ENCODE measurements at places on chromosomes 1 and 21.

- DNase-seq = no peak
These were observed 54.7 kb downstream of the ROR1 start for GRCh38 chr1:63828322-63829044.

GRCh38 chr1:246875041-246876026 lies 56.4 kb downstream of the AHCTF1 start:
- no peak for DNase-seq

DNA sequence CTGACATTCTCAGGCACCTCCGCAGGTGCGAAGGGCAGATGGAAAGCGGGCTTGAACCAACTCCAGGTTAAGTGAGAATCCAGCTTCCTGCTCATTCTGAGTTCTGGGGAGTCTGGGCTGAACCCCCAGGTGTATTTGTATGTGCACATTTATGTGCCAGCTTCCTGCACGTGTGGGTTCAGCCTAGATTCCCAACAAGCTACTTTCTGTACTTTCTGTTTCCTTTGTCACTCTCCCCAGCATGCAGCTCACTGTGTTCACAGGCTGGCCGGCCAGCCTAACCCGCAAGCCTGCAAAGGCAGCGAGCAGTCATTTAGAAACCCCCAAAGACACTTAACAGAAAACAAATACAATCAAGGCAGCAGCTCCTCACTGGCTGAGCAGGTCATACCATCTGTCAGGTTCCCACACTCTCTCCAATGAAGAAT lies 1.3 kb upstream of the IL19 start:
- no peak for DNase-seq

- no peak for DNase-seq
These were observed 5.1 kb upstream of the FOXJ3 start for GRCh38 chr1:42340093-42340492.

GRCh38 chr1:201602413-201603265 lies 63.7 kb downstream of the NAV1 start:
- DNase-seq = no peak

- DNase-seq = no peak
These were observed 13.3 kb upstream of the PINK1 start for GRCh38 chr1:20619999-20620398.

GRCh38 chr1:154206196-154206595 lies at the start of gene CFAP141:
Gene CFAP141, minus strand, starts transcription at chr1:154206333. Its CDS starts 26 bp downstream, at chr1:154206307.
- DNase-seq = no peak
